Adipocyte (in vitro differentiated cells): ENCODE measurements at places on chromosomes 11 and 22.

GRCh38 chr11:64844330-64845128, at the start of gene CDC42BPG:
Gene CDC42BPG (minus strand): TSS chr11:64844653. CDS start chr11:64844569, 84 bp downstream.
- DNase-seq = peak; percentile 84

DNA sequence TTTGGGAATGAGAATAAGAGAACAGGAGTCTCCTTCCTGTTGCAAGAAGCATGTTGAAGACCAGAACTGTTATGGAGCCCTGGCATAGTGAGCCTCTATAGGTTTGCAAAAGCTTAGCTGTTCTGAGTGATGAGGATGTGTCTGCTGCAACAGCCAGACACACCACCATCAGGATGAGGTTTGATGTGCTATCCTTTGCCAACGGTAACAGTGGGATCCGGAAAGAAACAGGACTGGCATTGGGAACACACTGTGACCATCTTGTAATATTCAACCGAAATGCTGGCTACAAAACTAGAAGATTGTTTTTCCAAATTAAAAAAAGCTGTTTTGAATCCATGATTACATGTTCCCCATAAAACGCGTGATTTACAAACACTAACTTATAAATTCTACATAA, 117.0 kb downstream of the ME3 start:
- no peak for DNase-seq

GRCh38 chr11:130070846-130071200, 1.1 kb downstream of the APLP2 start:
- DNase-seq = peak; percentile 59

GRCh38 chr11:107951155-107951554, 22.9 kb downstream of the RAB39A start:
- no peak for DNase-seq

GRCh38 chr11:73563539-73564200, 34.2 kb downstream of the FAM168A start:
- no peak for DNase-seq

- no peak for DNase-seq
Measured at GRCh38 chr22:37972527-37972926, 11.8 kb downstream of the SOX10 start.

DNA sequence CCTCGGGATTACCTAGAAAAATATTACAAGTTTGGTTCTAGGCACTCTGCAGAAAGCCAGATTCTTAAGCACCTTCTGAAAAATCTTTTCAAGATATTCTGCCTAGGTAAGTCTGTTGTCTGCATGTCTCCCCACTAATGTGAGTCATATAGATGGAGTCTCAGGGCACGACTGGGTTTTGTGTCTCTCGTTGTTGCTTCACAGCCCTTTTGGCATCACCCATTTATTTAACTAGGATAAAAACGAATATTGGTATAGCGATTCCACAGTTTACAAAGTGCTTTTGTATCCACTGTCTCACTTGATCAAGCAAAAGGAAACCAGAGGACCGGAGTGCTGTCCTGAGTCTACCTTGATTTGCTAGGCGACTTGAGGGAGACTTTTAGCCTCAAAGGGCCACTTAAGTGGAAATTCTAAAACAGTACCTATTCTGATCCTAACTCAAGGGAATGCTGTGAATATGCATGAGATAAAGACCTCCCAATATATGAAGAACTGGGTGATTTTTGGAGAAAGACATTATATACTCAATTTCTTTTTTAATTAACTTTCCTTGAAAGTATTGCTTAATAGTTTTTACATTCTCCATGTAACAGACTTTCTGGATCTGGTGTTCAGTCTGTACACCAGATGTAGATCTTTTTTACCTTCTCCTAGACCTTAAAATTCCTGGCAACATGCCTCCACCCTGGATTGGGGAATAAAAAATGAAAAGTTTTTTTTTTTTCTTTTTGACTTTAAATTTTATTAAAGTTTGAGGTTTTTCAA, 590 bp downstream of the NNMT start:
- peak; percentile 69 for DNase-seq

- DNase-seq = peak; percentile 79
Measured at GRCh38 chr11:10454878-10455631, at the start of gene AMPD3. Gene AMPD3 (plus strand): TSS chr11:10455264. CDS start chr11:10461520, 6,256 bp downstream.

GRCh38 chr22:23119494-23120414, 22.0 kb downstream of the RSPH14 start:
- DNase-seq = no peak

DNA sequence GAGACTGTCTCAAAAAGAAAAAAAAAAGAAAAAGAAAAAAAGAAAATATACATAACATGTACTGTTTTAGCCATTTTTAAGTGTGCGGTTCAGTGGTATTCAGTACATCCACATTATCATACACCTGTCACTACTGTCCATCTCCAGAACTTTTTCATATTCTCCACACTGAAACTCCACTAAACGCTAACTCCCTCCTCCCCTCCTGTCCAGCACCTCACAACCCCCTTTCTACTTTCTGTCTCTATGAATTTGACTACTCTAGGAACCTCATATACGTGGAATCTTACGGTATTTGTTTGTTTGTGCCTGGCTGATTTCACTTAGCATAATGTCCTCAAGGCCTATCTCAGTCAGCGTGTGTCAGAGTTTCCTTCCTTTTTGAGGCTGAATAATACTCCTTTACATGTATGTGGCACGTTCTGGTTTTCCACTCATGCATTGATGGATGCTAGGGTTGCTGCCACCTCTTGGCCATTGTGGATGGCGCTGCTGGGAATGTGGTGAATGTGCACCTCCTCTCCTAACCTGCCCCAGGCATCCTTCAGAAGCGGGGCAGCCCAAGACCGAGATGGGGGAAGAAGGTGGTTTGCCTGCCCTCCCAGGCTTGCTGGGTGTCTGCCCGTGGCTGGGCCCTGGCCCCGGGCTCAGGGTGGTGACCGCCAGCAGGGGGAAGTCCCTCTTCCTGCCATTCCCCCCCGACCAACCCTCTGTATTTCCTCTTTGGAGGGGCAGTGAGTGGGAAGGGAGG, 60.5 kb downstream of the BCR start:
- no peak for DNase-seq

- DNase-seq = no peak
Measured at GRCh38 chr11:11972730-11973341, 35.6 kb downstream of the DKK3 start.

DNA sequence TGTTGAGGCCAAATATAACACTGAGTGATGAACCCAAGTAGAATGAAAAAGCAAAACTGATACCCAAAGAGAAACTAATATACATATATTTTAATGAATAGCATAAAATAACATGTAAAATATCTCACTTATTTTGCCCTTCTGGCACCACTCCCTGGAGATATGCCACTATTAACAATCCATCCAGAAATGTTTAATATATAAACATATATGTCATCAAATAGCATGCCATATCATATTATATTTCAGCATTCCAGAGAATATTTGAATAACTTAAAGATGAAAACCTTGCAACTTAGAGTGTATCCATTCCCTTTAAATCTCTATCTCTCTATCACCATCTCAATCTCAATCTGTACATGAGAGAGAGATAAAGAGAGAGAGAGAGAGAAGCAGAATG, 1073.3 kb upstream of the RAG2 start:
- DNase-seq = no peak

GRCh38 chr11:76205252-76206076, 838 bp downstream of the WNT11 start:
- DNase-seq = peak; percentile 5

DNA sequence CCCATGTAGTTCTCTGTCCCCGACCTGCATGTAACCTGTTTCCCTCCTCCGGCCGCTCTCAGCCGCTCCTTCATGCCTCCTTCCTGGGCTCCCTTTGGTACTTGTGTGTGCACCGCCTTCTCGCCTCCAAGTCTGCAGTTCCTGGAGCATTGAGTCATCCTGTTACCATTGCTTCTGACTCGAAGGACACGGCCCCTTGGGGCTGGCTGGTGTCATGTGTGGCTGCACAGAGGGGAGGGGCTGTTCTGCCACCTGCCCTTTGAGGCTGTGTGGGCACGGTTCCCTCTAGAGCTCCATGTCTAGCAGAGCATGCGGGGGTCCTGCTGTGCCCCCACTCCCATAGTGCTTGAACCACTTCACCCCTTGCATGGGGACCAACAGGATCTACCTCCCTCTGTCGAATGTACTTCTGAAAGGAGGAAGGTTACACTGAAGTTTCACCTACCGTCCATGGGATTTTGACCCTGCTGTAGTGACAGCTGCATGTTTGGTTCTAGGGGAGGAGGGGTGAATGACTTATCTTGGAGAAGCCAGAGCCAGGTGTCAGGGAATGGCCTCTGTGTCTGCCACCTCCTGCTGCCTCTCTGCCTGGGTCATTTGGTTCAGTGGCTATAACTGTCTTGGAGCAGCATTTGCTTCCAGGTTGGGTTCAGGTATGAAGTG, 39.6 kb downstream of the BCR start:
- DNase-seq = peak; percentile 37
